GM18507 (cell line): ENCODE measurements at places on chromosomes 1 and 21.

DNA sequence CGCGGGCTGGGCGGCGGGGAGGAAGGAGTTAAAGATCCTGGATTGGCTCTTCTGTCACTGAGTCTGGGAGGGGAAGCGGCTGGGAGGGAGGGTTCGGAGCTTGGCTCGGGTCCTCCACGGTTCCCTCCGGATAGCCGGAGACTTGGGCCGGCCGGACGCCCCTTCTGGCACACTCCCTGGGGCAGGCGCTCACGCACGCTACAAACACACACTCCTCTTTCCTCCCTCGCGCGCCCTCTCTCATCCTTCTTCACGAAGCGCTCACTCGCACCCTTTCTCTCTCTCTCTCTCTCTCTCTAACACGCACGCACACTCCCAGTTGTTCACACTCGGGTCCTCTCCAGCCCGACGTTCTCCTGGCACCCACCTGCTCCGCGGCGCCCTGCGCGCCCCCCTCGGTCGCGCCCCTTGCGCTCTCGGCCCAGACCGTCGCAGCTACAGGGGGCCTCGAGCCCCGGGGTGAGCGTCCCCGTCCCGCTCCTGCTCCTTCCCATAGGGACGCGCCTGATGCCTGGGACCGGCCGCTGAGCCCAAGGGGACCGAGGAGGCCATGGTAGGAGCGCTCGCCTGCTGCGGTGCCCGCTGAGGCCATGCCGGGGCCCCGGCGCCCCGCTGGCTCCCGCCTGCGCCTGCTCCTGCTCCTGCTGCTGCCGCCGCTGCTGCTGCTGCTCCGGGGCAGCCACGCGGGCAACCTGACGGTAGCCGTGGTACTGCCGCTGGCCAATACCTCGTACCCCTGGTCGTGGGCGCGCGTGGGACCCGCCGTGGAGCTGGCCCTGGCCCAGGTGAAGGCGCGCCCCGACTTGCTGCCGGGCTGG, at the start of gene NPR1:
TSS of gene NPR1 (plus strand) at position 170 of the 818 bp plus-strand sequence. CDS start at position 591, 421 bp downstream.
- no peak for DNase-seq

DNA sequence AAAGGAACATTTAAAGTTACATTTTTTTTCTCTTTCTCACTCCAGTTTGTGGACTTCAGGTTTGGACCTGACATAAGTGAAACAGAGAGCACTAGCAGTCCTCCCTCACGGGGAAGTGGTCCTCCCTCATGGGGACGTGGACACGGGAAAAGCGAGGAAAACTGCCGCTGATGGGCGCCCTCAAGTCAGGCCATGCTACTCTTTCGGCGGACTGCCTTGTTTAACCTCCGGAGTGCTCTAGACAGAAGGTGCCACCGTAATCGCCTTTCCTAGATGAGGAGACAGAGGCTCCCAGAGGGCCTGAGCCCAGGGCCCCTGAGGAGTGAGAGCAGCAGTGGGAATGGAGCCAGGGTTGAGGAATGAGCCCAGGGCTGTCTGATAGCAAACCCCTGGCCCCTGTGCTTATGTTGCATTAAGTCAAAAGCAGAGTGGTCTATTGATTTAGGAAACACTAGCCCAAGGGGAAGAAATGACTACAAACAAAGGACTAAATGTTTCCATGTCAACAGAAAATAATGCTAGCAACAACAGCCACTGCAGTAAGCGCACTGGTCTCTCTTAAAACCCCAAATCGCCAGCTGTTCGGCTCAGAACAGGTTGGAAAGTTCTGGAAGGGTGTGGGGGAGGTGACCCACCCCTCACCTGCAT, 84.1 kb downstream of the DMRTB1 start:
- no peak for DNase-seq

DNA sequence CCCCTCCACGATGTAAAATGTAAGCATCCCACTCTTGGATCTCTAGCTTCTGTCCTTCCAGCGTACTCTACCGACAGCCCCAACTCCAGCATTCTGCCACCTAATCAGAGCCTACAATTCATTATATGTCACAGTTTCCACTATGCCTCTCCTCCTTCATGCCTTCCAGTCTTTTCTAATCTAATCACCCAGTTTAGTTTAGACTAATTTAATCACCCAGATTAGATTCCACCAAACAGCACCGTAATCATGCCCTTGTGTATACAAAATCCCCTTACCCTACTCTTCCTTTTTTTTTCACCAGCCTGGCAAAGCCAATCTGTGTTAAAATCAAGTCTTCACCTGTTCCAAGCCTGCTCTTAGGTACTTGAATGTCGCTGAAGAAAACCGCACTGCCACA, 49.8 kb upstream of the KANK4 start:
- DNase-seq: no peak

DNA sequence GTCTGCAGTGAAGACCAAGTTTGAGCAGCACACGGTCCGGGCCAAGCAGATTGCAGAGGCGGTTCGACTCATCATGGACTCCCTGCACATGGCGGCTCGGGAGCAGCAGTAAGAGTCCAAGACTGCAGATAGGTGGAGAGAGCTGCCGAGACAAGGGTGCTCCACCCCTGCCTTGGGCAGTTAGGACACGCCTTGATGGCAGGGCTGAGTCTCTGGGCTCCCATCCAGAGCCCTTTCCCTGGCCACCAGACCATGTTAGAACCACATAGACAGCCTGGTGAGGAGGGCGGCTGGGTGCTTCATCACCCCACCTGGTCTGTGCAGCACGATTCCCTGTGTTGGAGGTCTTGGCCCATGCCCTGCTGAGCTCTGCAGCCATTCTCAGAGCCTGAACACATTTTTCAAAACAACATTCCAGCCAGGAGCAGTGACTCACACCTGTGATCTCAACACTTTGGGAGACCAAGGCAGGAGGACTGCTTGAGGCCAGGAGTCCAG, 17.3 kb upstream of the MIIP start:
- DNase-seq: no peak

GRCh38 chr1:201740670-201741111, 88.3 kb upstream of the IPO9 start:
- DNase-seq: no peak
